ENCODE measurements at places on chromosomes 1 and 21.

DNA sequence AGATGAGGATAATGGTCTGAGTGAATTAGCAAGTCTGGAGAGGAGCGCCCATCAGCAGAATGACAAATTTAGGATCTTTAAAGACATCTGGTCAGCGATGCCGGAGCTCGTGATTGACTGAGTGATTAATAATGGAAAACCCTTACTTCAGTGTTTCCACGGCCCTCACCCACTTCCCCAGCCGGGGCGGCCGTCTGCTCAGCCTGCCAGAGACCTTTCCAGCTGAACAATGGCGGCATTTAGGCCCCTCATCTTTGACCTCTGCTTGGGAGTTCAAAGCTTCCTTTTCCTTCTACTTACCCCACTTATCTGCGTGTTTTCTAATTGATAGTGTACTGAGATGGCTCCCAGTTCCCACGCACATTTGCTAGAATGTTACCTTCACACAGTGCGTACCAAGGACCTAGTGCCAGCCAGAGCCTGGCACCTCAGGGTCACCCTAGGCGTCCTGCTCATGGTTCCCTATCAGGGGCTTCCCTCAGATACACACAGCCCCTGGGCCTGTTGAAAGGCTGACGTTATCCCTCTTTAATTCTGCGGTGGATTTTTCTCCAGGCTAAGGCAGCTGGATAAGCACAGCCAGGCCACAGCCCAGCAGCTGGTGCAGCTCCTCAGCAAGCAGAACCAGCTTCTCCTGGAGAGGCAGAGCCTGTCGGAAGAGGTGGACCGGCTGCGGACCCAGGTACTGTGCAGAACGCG, 232.8 kb downstream of the SDCCAG8 start:
- DNase-seq = no peak

GRCh38 chr1:91948501-91949355, 473 bp upstream of the BRDT start:
- DNase-seq = no peak

- DNase-seq = no peak
Observed at GRCh38 chr1:108747898-108748297, 1.4 kb downstream of the STXBP3 start.

DNA sequence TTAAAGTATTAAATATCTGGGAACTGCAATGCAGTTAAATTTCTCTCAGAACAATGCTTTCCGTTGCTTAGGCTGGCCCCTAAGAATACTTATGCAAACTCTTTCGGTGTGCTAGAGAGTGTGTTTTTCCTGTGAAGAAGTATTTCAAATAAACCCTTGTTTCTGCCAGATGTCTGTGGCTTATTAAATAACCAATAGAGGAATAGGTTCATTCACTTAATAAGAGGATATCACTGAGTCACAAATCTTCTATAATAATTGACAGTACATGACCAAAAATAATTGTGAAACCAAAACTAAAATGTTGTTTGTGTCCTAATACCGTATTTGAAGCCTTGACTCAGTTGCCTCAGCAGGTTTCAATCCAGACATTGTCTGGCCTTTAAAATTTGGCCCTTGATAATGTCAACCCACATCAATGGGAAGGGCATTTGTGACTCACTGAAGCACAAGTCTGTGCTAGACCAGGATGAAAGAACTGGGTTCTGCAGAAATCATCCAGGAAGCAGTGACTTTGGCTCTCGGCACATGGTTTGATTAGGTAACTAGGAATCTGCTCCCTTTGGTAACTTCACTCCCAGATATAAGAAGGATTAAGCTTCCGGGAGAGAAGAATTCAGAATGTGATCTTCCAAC, 104.2 kb upstream of the BARHL2 start:
- no peak for DNase-seq

GRCh38 chr21:37425001-37425400, 58.4 kb downstream of the DYRK1A start:
- DNase-seq = no peak

GRCh38 chr21:23960769-23961168, 1646.5 kb downstream of the MRPL39 start:
- no peak for DNase-seq

DNA sequence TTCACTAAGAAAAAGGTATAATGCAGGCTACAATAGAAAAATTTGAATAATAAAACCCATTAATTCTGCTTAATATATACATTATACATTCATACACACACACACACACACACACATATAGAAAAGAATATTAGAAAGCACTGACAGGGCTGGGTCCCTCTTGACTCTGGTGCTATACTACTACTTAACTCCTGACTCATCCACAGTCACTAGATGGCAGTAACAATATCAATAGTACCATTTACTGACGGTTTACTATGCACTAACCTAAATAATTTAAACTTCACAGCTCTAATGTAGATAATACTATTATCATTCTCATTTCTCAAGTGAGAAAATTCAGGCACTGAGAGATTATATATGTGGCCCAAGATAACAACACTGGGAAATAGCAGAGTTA, 87.5 kb downstream of the COP1 start:
- DNase-seq = no peak

Data from esophagus squamous epithelium (tissue), 5 donors.